ENCODE measurements at places on chromosomes 2 and 18. TPM values are rescaled to one million over a fixed set of nuclear protein-coding genes. Genes with fewer than 3 reads are reported as not detected.

DNA sequence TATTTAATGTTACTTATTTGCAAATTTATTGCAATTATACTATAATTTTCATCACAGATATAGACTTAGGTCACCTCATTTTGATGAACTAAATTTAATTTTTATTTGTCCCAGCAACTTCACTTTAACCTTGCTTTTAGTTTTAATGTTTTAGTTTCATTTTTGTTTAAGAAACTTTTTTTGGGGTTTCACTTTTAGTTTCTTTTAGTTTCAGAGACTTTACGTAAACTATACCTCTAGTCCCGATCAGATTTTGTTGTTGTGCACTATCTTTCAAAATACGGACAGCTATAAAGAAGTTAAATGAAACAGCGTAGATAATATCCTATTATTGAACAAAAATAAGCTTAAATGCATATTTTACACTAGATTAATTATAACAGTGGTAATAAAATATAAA, 460.5 kb downstream of the ERBB4 start:
- H3K4me3 ChIP-seq: no peak overlapping the region
- no peaks in the 10 kb centered on the region for H3K4me1 ChIP-seq
- H3K27me3 ChIP-seq: no peaks in the 10 kb centered on the region

GRCh38 chr2:33209976-33210375, 263.2 kb downstream of the LTBP1 start:
- no peaks in the 10 kb centered on the region for H3K4me1 ChIP-seq
- no peaks in the 10 kb centered on the region for H3K27me3 ChIP-seq
- no peak overlapping the region for H3K27ac ChIP-seq
- DNase-seq: no peak
- H3K4me3 ChIP-seq: no peak overlapping the region

DNA sequence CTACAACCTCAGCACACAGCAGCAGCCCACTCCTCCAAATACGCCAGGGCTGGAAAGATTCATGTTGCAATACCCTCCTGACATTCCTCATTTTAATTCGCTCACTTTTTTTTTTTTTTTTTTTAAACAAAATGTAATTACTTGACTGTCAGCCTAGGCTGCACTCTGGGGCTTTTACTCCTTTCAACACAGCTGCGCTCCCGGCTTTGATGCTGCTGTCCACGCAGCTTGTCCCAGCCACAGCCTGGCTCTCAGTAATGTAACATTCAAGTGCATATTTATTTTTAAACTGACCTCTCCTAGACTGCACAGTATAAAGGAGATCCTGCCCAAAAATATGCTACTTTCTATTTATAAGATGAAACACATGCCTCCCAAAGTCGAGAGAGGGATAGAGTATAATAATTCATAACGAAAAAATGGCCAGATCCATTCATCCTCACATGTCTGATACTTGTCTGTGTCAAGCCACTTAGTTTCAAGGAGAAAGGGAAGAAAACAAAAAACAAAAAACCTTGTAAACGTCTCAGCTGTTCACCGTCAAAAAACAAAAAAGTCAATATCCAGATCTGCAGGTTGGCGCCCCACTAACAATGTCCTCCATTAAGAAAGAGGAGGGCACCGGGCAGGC, 949 bp downstream of the CDC42EP3 start:
- H3K4me1 ChIP-seq: peaks cover 56% of the 10 kb centered on the region
- DNase-seq: no peak
- H3K27ac ChIP-seq: peak overlapping the region; percentile 77
- H3K36me3 ChIP-seq: peaks cover 5% of the 10 kb centered on the region
- peak overlapping the region; percentile 85 for H3K4me3 ChIP-seq
- H3K27me3 ChIP-seq: no peaks in the 10 kb centered on the region

GRCh38 chr18:49893036-49893435, 79.7 kb upstream of the ACAA2 start:
- H3K36me3 ChIP-seq: no peaks in the 10 kb centered on the region
- H3K4me1 ChIP-seq: no peaks in the 10 kb centered on the region
- no peak for DNase-seq
- no peak overlapping the region for H3K27ac ChIP-seq
- H3K4me3 ChIP-seq: no peak overlapping the region

- peaks cover 11% of the 10 kb centered on the region for H3K27me3 ChIP-seq
- H3K36me3 ChIP-seq: no peaks in the 10 kb centered on the region
- H3K27ac ChIP-seq: no peak overlapping the region
These were observed 112.8 kb upstream of the NCK2 start for GRCh38 chr2:105631922-105632321.

- H3K4me1 ChIP-seq: no peaks in the 10 kb centered on the region
- H3K27ac ChIP-seq: no peak overlapping the region
- DNase-seq: no peak
- H3K36me3 ChIP-seq: no peaks in the 10 kb centered on the region
- H3K4me3 ChIP-seq: no peak overlapping the region
These were observed 18.8 kb upstream of the CD207 start for GRCh38 chr2:70854411-70854810.

DNA sequence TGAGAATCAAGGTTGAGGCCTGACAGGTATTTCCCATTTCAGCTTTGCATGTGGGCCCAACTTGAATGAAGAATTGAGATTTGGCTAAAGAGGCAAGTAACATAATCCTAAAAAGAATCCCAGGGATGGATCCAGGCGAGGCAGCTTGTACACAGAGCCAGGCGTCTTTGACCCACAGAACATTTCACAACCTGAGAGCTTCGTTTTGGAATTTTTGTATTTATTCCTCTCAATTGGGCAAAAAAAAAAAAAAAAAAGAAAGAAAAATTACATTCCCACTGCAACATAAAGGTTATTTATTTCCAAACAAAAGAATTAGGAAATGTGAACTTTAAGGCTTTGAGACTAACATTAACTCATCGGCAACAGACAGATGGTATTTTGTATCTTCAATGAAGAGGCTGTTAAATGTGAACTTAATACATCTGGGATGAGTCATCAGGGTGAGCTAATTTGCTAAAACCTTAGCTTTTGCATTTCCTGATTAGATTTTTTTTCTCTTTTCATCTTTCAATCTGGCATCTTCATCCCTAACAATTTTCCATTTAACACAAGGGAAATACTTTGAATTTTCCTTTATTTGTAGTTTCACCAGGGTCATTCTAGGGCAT, 478.5 kb upstream of the TNP1 start:
- H3K36me3 ChIP-seq: no peaks in the 10 kb centered on the region
- no peak overlapping the region for H3K4me3 ChIP-seq
- H3K4me1 ChIP-seq: no peaks in the 10 kb centered on the region
- no peaks in the 10 kb centered on the region for H3K27me3 ChIP-seq
- no peak for DNase-seq

GRCh38 chr2:237860273-237860935, 981 bp downstream of the RAMP1 start:
- no peak overlapping the region for H3K4me3 ChIP-seq
- H3K27me3 ChIP-seq: peaks cover 14% of the 10 kb centered on the region
- no peak overlapping the region for H3K27ac ChIP-seq
- no peaks in the 10 kb centered on the region for H3K36me3 ChIP-seq

DNA sequence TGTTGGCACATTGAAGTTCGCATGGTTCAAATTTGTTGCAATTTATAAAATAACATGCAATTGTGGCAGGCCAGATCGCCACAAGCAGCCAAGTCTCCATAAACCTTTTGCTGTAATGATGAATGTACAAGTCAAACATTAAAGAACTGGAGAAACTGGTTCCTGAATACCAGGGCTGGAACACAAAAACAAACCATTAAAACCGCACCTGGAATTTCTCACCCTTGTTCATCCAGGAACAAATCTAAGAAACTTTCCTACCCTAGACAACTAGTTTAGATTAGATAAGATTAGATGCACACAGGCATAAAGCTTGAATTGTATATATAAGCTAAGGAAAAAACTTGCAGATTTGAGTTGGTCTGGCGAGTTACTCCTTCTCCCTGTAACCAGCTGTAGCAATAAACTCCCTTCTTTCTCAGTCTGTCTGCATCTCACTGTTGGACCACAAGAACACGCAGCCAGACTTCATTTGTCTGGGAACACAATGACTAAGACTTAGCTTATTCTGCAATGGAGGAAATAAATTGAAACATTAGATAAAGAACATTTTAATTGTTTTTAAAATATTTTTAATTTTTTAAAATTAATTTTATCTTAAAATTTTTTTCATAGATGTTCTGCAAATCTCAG, 1835.5 kb upstream of the LRRTM1 start:
- H3K4me3 ChIP-seq: no peak overlapping the region
- H3K27me3 ChIP-seq: no peaks in the 10 kb centered on the region
- DNase-seq: no peak
- H3K4me1 ChIP-seq: no peaks in the 10 kb centered on the region

The CROCC2 gene
- not detected for total RNA-seq

The RFX8 gene
- total RNA-seq: 5.5 TPM

The SIX3 gene
- total RNA-seq: not detected

The CHRND gene
- total RNA-seq: not detected

The BMP10 gene
- total RNA-seq: 0.57 TPM

The TNFRSF11A gene
- 2.2 TPM for total RNA-seq

The DNAH7 gene
- total RNA-seq: not detected

The BOLL gene
- not detected for total RNA-seq

The ANKRD29 gene
- not detected for total RNA-seq
